ENCODE measurements at places on chromosomes 4 and X.

- no peak for DNase-seq
Measured at GRCh38 chr4:37324546-37324945, 80.0 kb downstream of the NWD2 start.

DNA sequence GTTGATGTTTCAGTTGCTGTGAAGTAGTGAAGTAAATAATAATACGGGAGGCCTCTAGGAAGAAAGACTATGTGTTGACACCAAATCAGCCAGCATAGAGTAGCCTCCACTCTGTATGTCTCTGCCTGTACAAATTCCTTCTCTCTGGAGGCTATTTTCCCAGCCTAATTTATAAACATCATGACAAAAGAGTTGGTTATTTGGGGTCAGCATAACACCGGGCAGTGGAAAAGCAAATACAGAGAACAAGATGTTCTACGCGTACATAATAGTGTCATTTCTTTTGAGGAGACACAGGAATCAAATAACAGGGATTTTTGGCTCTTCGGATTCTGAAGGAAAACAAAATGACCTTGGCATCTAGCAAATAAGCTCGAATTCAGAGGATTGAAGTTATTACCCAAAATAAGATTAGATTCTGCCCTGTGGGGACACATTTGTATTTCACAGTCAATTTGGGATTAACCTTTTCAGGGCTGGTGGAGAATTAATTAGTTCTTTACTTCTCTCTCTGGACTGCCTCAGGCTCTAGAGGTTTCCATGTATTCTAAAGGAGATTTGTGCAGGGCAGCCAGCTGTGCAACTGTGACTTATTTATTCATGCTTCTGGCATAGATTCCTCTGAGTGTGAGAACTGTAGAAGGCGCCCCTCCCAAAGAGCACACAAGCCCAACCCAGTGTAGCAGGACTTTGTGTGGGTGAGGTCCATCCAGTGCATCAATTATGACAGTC, 14.1 kb upstream of the SYTL4 start:
- peak; percentile 15 for DNase-seq

DNA sequence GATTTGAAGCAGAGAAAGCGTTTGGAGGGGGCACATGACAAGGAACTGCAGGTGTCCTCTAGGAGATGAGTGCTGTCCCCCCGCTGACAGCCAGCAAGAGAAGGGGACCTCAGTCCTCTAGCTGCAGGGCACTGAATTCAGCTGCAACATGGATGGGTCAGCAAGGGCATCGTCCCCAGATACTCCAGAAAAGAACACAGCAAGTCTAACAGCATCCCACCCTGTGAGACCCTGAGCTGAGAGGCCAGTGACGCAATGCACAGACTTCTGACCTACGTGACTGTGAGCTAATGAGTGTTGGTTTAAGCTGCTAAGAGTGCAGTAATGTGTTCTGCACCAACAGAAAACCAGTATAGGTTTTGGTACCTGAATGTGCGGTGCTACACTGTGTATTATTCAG, 11.6 kb upstream of the CENPVL2 start:
- DNase-seq: no peak

DNA sequence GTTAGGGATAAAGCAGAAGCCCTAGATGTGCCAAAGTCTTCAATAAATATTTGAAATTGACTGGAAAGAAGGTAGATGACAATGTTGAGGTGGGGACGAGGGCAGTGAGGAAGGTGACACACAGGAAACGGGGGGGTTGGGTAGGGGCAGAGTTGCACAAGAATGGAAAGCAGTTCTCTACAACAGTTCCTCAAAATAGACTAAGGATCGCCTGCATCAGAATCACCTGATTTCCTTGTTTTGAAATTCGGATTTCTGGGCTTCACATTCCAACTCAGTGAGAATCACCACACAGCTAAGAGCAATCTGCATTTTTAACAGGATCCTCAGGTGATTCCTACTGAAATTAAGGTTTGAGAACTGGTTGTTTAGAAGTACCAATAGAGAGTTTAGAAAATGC, 70.6 kb downstream of the ARFIP1 start:
- DNase-seq: peak; percentile 15

- no peak for DNase-seq
Measured at GRCh38 chr4:38785041-38785790, 2.4 kb upstream of the TLR10 start.

DNA sequence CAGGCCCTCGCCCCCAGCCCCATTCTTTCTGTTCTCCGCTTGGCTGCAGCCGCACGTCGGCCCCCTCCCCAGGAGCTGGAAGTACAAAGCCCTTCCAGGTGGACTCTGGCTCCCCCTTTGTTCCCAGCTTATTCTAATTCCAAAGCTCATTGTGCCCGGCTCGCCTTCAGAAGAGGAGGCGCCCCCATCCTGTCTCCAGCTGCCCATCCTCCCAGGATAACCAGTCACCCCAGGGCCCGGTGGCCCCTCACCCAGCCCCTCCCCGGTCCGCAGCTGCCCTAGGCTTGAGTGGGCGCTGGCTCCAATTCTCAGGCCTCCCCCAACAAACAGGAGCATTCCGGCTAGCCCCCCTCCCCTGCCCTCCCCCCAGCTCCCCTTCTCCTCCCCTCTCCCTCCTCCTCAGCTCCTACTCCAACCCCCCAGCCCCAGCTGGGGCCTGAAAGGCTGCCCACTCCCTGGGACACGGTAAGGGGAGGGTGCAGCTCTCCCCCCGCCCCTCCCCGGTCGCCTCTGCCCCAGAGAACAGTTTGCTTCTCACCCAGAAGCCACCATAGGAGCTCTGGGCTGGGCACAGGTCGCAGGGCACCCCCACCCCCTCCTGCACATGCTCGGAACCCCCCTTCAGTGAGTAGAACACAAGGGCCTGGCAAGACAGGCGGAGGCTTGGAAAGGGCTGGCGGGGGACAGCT, 3.1 kb upstream of the SLC6A8 start:
- DNase-seq: no peak

GRCh38 chr4:132063829-132064228, 1085.3 kb upstream of the PCDH10 start:
- no peak for DNase-seq

GRCh38 chr4:20735931-20736330, 35.7 kb downstream of the PACRGL start:
- no peak for DNase-seq

DNA sequence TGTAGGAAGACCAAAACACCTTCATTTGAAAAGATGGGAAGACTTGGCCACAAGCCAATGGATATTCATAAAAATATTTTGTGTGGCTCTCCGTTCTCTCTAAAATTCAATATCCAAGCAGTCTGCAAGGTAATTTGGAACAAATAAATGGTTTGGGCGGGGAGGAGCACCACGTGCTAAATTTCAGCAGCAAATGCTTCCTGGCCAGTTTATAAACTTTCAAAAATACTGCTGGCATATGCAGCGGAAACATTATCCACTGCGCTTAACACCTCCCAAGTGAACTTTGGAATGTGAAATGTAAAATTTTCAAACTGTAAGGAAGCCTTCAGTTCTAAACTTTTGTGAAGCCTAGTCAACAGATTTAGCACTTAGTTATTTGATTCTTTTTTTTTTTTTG, 191.0 kb downstream of the NSUN7 start:
- no peak for DNase-seq

GRCh38 chr4:16843831-16844508, 54.5 kb downstream of the LDB2 start:
- peak; percentile 94 for DNase-seq

GRCh38 chrX:103254921-103255493, at the start of gene TCEAL8:
TCEAL8 (minus strand) TSS chrX:103255155; CDS start chrX:103253979, 1,176 bp downstream.
- DNase-seq: peak; percentile 86

DNA sequence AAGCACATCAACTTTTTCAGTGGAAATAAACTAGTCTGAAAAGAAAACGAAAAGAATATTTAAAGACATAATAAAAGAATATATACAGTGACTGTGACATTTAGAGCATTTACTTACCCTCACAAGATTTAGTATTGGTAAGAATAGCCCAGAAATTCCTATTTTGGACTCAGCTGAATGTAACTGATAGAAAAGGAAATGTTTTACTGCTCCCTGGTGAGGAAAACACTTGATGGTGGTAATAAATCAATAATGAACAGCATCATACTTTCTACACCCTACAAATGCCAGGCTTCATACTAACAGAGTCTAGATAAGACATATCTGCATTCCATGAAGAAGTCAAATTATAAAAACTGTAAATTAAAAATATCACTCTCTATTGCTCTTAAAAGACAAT, 753.5 kb upstream of the PCDH10 start:
- no peak for DNase-seq

- DNase-seq: no peak
Measured at GRCh38 chrX:31420302-31420701, 348.5 kb upstream of the FTHL17 start.

DNA sequence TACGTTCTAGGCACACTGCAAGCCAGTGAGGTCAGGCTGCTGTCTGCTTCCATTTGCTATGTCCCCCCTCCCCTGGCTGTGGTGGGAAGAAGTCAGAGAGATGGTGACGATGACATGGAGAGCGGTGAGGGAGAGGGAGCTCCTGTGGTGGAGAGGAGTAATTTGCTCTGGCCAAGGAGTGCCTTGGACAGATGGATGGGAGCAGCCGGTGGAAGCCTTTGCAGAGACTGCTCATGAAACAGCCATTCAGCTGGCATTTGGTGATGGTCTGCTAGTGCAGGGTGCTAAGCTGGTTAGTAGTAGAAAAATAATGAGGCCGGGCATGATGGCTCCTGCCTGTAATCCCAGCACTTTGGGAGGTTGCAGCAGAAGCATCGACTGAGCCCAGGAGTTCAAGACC, 124.1 kb downstream of the FHDC1 start:
- DNase-seq: no peak

DNA sequence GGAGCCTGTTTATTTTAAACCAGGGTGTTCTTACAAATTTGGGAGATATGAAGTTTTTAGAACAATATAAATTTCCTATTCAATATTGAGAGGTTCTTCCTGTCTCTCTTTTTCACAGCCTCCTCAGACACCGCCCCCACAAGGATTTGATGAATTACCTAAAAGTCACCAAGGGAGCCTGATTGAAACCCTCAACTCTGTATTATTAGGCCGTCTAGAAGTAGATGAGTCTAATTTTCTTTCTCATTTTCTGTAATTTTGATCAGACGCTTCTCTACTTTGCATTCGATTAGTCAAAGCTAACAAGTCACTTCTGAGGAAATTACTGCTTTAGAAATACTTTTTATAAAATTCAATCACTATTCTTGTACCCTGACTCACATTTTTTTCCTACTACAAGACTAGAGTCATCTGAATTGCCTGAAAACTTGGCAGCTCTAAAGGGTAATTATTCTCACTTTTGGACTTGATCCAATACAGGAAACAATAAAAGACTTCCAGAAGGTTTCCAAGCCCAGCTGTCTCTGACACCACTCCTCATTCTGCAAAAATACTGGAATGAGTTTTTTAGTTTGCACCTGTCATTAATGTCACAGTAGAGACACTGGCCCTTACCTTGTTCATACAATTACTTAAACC, 111.2 kb downstream of the ELOVL6 start:
- peak; percentile 74 for DNase-seq

DNA sequence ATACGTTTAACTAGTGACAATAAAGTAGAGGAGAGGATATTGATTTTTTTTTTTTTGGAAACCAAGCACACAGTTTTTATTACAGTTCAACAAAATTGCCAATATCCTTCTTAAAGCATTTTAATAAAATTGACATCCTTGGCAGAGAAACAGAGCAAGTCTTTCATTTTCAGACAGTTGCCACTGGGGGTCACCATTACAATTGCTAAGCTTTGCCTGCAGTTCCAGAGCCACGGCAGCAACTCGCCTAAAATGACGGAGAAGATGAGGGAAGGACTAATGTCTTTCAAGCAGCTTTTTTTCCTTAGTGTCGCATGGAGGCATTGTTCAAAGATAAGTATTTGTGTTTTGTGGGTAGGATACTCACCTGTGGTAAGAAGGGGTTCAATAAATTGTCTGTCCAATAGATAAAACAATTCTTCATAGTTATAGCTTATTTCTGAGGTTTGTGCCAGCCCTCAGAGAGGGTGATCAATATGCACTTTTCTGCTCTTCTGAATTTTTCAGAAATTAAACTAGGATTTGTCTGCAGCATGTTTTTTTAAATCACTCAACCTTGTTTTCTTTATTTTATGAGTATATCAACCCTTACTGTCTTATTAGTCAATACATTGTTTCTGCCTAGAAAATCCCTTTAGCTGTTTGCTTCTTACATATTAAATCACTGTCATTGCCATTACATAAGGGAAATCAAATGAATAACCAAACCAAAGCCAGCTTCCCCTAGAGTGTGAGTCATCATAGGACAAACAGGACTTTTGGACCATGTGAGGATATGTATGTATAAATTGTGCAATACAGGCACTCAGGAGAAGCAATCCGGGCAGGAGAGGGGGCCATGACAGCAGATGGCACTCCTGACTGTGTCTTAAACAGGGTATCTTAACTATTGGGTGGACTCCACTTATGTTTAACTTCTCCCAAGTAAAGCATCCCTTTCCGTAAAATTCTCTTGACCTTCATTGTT, 508.1 kb upstream of the ARX start:
- peak; percentile 52 for DNase-seq

- no peak for DNase-seq
Measured at GRCh38 chr4:92992758-92993157, 689.0 kb downstream of the GRID2 start.

DNA sequence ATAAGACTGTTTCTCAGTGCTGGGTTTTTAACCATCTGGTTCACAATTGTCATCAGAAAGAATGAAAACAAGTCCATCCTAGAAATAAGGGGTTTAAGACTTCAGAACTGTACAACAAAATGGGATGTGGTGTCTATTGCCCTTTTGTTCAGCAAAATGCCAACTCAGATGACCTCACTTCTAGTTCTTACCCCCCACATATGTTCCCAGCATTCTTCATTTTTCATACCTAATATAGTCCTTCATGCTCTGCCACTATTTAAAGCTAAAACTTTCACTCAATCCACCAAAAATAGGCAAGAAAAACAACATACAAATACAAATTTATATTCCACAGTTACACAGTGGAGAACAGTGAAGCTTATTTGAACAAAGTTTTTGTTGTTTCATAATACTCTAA, 111.4 kb downstream of the SORBS2 start:
- no peak for DNase-seq

GRCh38 chrX:120794525-120794975, 81.1 kb downstream of the CT47B1 start:
- no peak for DNase-seq

DNA sequence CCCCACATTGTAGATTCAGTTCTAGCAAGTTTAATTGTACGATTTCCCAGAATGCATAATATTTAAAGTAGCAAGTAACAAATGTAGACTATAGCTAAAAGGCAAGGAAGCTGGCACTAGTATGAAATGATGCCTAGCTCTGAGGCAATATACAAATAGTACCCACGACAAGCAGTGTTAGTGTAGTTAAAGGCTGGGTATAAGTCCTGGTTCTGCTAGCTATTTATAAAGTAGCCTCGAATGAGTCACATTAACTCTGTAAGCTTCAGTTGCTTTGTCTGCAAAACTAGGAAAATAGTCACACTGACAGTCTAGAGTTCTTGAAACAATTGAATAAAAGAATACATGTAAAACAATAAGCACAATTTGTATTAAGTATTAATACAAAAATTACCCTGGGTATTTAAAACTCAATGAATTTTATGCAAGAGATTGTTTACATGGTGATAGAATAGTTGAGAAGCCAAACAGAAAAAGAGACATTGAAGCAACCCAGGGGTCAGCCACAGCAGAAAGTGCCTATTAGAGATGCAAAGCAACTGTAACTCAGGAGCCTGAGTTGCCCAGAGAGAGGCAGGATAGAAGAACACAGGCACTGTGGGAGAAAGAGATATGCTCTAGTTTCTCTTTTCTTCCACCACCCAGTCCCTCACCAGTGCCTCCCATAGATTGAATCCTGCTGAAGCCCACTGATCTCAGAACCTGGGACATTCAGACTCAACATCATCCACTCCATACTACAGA, 949.0 kb downstream of the C4orf33 start:
- DNase-seq: no peak

GRCh38 chr4:92241094-92241493, 62.7 kb upstream of the GRID2 start:
- no peak for DNase-seq

GRCh38 chr4:33395731-33396485, 2675.7 kb downstream of the PCDH7 start:
- DNase-seq: no peak
